ENCODE measurements at places on chromosomes 2 and 18. TPM values are rescaled to one million over a fixed set of nuclear protein-coding genes. Genes with fewer than 3 reads are reported as not detected.

- DNase-seq = no peak
Measured at GRCh38 chr2:178700922-178701342, 106.3 kb downstream of the TTN start.

- no peak for DNase-seq
Measured at GRCh38 chr2:75135776-75136400, 63.4 kb downstream of the TACR1 start.

DNA sequence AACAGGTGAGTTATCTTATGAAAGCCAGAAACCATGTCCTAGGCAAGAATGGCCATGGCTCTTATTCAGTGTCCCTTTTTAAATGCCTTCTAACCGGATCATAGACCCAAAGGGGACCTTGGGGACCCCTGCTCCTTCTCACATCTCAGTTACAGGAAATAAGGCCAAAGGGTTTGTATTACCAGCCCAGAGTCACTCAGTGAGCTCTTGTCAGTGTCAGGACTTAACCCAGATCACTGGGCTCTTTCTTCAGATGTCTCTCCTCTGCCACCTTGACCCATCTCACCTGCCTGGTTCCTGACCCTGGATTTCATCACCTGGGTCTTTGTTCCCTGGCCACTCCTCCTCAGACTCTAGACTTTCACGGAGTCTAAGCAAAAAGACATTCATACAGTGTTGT lies 556.7 kb downstream of the CMPK2 start:
- no peak for DNase-seq

- DNase-seq = no peak
Measured at GRCh38 chr2:100397118-100397860, 20.2 kb downstream of the CHST10 start.

The DOK6 gene
- total RNA-seq = 3.9 TPM

Measured in tongue (tissue), 3 donors.